ENCODE measurements at places on chromosomes 11 and 22. TPM values are rescaled to one million over a fixed set of nuclear protein-coding genes. Genes with fewer than 3 reads are reported as not detected.

Gene MN1
- 0.14 TPM for total RNA-seq

Gene THYN1
- 71.1 TPM for total RNA-seq

Gene OR52E8
- not detected for total RNA-seq

Gene C22orf15
- total RNA-seq, result 0.77 TPM

Gene PAMR1
- not detected for total RNA-seq

Gene ACTN3
- 0.40 TPM for total RNA-seq

Gene COX8A
- 445 TPM for total RNA-seq
